CD4-positive, CD25-positive, alpha-beta regulatory T cell (primary cell): ENCODE measurements at places on chromosomes 13 and 19.

DNA sequence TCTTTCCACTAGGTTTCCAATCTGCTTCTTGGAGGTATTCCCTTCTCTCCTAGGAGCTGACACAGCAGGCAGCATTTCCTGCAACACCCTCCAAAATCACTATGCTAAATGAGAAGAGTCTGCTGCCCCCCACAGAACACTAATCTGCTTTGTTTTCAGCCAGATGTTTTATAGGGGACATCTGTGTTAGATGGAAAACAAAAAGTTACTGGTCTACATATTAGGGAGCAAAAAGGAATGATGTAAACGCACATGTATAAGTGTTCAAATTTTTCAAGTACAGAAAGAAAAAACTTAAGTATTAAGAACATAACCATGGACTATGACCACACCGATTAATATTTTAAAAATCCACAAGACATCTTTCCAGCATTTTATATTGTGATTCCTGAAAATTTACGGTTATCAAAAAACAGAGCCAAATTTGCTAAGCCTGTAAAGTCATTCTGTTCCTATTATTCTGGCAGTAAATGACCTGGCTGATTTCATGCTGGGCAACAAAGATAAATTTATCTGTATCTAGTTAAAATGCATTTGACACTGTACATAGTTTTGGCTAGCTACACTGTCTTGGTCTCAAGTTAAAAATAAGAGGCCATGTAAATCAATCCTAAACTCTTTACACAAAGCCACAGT, 63.3 kb downstream of the DCLK1 start:
- DNase-seq, result no peak

DNA sequence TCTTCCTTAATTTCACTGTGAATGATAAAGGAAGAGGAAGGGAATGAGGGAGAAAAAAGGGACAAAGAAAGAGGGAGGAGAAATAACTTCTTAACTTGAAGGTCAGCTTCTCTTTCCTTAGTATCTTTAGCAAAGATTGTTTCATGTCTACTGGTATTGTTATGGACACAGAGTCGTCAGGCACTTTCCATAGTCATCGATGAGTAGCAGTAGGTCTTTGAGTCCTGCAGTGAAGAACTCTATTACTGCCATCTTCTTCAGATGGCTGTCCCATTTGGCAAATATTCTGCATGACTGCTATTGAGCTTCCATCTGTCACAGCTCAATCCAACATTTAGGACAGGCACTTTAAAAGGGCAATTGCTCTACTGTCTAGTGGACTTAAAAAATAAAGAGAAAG, 2463.1 kb downstream of the PCDH9 start:
- DNase-seq, result no peak

- DNase-seq, result no peak
Measured at GRCh38 chr13:98591721-98592361, 14.9 kb upstream of the STK24 start.

DNA sequence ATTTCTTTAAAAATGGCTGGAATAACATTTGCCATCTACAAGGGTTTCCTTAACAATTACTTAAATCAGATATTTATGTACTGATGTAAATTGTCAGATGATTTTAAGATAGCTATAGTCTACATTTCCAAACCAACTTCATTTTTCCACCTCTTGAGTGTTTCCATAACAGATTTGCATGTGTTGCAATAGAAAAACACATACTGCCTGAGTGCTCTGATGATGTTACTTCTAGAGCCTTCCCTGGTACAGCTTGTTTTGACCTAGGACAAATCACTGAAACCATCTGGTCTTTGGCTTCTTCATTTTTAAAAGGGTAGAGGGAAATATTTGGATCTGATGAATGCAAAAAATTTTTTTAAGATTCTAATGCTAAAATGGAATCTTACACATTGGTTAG, 245.9 kb downstream of the PCDH9 start:
- DNase-seq, result no peak
